ENCODE measurements at places on chromosomes 16 and 17. TPM values are rescaled to one million over a fixed set of nuclear protein-coding genes. Genes with fewer than 3 reads are reported as not detected.

GRCh38 chr17:2435181-2435741, 34.4 kb upstream of the MNT start:
- no peak for DNase-seq

- DNase-seq, result no peak
These were observed 8.8 kb upstream of the KRT31 start for GRCh38 chr17:41406205-41406604.

Gene SEPTIN1
- 2.5 TPM for total RNA-seq

Gene TP53TG3B
- total RNA-seq, result not detected

GRCh38 chr16:728131-728889, 1.4 kb downstream of the HAGHL start:
- no peak for DNase-seq

- no peak for DNase-seq
These were observed 351.1 kb downstream of the KCNJ2 start for GRCh38 chr17:70520447-70520846.

DNA sequence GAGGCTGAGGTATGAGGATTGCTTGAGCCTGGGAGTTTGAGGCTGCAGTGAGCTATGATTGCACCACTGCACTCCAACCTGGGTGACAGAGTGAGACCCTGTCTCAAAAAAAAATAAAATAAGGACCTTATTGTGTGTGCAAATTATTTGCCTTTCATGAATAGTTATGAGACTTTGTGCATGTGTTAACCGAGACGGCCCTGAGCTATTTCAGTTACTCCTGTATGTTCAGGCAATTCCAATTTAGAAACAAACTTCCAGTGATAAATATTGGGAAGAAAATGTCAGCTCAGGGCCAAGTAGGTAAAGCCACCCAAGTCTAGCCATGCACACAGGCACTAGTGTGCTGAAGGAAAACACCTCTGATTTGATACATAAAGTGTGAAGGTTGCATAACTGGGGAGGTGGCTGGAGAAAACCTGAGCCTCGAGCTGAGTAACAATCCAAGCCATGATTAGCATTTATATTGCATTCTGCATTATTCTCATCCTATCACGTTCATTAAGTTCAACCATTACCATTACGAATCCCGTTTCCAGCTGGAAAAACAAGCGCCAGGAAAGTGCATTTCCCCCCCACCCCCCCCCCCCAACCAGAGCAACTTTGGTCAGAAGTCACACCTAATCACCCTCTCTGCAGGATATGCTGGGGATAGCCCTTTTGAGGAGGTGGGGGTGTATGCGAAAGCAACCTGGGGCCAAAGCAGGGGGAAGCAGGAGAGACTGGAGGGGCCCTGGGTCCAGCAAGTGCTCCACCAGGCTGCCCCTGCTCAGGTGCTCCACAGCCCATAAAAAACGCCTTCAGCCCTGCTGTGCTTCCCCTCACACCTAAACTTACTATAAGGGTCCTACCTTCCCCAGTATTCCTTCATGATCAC, 18.6 kb upstream of the ENDOV start:
- no peak for DNase-seq

GRCh38 chr17:80287806-80288567, 27.3 kb downstream of the RNF213 start:
- DNase-seq, result no peak

DNA sequence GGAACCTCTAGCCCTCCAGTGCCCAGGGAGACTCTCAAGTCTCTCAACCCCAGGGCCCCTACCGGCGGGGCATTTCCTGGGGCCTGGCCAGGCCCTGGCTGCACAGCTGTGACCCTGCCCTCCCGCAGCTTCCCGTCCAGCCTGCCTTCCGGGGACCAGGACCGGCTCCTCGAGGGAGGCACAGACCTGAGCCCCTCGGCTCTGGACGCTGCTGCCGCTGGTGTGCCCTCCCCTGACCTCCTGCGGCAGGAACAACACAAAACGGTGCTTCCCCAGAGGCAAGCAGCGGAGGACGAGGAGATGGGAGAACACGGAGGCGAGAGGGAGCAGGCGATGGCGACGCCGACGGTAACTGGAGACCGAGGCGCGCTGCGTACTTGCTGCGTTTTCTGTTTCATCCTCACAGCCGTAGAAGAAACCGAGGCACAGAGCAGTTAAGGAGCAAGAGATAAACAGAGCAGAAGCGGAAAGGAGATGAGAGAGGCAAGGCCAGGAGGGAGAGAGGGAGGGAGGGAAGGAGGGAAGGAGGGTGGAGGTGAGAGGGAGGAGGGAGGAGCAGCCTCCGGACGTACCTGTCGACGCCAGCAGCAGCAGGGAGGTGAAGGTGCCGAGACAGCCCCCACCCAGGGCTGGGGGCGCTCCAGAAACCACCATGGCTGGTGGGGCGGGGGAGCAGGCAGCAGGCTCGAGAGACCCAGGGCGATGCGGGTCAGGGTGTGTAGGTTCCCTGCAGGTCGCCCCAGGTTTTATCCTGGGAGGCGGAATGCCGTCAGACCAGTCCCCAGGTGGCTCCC, at the start of gene PRSS22:
Gene PRSS22, minus strand, starts transcription at position 720 of the 794 bp plus-strand sequence. Its CDS starts 66 bp downstream, at position 654.
- DNase-seq, result no peak

DNA sequence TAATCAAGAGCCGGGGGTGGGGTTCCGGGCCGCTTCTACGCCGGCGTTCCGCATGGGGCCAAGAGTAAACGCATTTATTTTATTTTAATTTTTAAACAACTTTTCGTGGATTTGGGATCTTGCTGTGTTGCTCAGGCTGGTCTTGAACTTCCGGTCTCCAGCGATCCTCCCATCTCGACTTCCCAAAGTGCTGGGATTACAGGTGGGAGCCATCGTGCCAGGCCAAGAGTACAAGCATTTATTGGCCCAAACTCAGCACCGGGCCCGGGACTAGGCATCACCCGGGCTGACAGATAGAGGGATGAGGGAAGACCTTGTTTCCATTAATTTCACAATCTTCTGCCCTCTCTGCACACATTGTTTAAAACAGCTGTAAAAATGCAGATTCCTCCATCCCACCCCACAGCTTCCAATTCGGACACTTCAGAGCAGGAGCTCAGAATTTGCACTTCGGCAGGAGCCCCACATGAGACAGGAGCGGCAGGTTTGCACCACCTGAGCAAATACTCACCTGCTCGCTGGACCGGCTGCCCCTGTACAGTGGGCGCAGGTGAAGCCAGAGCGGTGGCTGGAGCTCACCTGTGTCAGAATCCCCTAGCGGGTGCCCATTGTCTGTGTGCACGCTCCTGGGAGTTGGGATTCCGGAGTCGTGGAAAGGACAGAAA, 663 bp upstream of the GINS2 start:
- no peak for DNase-seq

Measured in omental fat pad (tissue), 4 donors.